ENCODE measurements at places on chromosomes 1 and 21. TPM values are rescaled to one million over a fixed set of nuclear protein-coding genes. Genes with fewer than 3 reads are reported as not detected.
A peak's percentile ranks its signal among the peaks of the same experiment; 100 is the strongest.

- no peak for DNase-seq
Measured at GRCh38 chr1:150925080-150925479, 1.1 kb upstream of the SETDB1 start.

ANKRD34A gene
- total RNA-seq: 1.6 TPM

APOBEC4 gene
- total RNA-seq: not detected

NCAM2 gene
- not detected for total RNA-seq

GRCh38 chr1:60367532-60367931 lies 294.0 kb upstream of the C1orf87 start:
- DNase-seq: no peak

GRCh38 chr1:21257431-21258135 lies 32.7 kb downstream of the ECE1 start:
- DNase-seq: no peak

DNA sequence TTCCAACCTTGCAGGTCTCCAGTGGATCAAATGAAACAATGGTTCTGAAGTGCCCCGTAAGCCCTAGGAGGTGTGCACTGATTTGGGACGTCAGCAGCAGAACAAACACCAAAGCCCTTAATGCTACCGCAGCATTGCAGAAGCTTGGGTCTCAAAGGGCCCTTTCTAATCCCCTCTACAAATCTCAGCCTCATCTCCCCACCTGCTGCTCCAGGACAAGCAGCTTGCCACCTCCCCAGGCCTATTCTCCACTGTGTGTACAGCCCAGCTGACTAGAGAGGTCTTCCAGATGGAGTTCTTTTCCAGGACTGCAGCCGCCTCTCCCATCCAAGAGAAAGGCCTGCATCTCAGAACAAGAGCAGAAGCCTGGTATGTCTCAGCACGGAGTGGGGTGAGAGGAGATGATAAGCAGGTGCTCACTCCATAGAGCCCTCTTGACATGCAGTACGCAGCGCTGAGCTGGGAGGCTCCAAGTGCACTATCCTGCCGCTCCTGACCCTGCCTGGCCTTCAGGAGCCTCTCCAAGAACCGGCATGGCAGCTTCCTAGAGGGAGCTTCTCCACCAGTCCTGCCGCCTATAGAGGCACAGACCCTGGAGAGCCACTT lies 46.3 kb downstream of the MRPL37 start:
- no peak for DNase-seq

GRCh38 chr1:78145105-78145580 lies 99.4 kb downstream of the GIPC2 start:
- peak; percentile 12 for DNase-seq

GRCh38 chr21:31698461-31698860 lies 33.5 kb downstream of the SCAF4 start:
- no peak for DNase-seq

- DNase-seq: no peak
Measured at GRCh38 chr1:168285521-168285790, 4.8 kb downstream of the TBX19 start.

DNA sequence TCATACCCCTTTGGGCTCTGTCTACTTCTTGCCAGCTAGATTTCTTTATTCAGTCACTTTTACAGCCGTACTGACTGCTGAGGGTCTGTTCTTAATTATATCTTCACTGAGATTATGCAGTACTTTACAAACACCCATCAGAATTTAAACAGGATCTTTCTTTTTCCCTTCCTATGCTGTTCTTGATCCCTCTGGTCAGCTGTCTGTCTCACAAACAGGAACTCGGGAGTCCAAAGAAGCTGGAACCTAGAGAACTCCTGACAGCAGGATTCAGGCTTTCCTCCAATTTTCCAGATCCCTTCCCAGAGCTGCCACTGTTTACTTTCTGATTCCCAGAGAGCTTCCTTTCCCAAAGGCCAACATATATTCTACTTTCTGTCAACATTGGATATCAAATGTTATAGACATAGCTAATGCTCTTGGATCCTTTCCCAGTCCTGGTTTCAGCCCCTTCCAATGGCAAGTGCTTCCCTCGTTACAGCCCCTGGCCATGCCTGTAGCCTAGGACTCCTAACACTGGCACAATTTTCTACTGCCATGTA lies 59.5 kb downstream of the ATP2B4 start:
- DNase-seq: no peak

TMEM269 gene
- total RNA-seq: 0.49 TPM

DNA sequence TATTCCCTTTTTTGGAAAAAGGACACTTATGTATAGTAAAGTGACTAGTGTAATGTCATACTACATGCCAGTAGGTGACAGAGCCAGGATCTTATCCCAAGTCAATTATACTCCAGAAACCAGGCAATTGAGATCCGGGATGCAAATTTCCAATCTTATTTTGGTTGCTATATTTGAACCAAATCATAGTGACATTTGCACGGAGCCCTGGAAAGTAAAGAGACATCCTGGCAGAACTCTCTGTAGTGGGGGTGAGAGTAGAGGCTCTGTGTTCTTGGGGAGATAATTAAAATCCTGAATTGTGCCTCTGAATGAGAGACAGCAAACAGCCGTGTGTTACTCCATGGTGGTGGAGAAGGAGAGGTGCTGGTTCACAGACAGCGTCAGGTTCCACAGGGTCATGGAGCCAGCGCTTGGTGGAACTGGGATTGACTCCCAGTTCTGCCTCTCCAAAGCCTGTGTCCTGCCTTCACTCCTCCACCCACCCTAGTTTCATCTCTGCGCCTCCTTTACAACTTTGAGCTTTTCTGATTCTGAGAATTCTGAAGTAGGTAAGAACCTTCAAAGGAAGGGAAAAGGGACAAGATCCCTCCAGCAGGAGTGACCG lies 432.3 kb downstream of the PTPRU start:
- DNase-seq: no peak

DNA sequence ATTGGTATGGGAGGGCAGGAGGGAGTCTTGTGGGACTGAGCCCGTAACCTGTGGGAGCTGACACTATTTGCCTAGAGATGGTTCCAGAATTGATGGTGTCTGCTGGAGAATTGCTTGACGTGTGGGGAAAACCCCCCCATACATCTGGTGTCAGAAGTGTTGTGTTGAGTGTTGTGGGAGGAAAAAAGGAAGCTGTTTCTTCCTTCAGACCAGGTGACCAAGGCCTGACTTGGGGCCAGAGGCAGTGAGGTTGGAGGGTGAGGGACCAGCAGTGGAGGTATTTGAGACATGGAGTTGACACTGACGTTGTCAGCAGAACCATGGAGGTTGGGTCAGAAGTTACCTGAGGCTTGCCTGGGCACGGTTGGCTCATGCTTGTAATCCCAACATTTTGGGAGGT lies 8.3 kb downstream of the SHISAL2A start:
- no peak for DNase-seq

DNA sequence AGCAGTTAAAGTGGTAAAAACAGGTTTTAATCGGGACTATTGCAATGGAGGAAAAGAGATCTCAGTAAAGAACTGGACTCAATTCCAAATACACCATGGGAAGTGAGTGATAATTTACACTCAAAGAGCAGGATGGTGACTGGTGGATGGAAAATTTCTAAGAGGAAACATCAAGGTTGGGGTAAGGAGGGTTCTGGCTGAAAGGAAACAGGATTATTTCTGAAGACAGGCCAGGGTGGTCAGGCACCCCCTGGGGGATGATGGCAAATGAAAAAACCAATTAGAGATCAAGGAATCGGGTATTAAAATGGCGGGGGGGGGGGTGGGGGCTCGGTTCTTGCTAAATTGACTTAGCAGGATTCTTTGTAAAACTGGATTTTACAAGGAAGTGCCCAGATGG lies 12.3 kb upstream of the HSD11B1 start:
- DNase-seq: no peak

C1orf50 gene
- total RNA-seq: 22.4 TPM

- no peak for DNase-seq
Measured at GRCh38 chr1:64861611-64862010, 104.7 kb downstream of the JAK1 start.

DNA sequence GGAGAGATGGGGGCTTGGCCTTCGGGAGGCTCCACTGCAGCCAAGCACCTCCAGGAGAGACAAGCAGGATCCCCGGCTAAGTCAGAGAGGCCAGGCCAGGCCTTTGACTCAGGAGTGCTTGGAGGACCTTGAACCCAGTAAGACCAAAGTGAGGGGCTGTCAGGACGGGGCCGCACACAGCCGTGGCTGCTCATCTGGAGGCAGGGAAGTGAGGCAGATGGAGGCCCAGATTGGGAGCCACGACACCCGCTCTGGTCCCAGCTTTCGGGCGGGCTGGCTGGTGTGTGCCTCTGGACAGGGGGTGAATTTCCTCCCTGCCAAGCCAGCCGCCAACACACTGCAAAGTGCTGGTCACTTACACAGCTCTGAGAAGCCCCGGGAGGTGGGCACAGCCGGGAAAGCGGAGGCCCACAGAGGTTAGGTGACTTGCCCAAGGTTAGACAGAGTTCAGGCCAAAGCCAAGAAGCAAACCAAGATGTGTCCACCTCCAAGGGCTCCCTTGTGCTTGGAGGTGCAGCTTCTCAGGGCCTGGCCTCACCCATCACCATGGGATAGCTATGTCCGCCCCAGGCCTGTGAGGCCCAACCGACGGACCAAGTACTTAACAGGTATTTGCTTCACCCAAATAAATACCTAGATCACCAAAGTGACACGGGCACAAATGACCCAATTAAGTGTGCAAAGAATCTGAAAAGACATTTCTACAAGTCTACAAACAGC lies 58.3 kb downstream of the CHD5 start:
- no peak for DNase-seq

DNA sequence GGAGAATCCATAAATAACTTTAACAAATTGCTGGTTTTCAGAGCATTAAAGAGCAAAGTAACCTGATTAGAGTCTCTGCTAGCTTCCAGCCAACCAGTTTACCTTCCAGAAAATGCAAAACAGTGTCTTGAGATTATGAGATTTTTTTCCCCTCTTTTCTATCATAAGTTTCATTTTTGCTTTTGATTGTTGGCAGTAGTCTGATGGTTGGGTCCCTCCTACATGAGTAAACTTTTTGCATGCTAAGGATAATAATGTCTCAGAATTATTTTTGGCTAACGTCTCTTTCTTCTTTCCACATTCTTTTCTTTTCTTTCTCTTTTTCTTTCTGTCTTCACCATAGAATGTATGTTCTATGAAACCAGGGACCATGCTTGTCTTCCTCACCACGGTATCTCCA lies 6.3 kb upstream of the ADAMTS5 start:
- DNase-seq: no peak

OR6P1 gene
- total RNA-seq: not detected

DNA sequence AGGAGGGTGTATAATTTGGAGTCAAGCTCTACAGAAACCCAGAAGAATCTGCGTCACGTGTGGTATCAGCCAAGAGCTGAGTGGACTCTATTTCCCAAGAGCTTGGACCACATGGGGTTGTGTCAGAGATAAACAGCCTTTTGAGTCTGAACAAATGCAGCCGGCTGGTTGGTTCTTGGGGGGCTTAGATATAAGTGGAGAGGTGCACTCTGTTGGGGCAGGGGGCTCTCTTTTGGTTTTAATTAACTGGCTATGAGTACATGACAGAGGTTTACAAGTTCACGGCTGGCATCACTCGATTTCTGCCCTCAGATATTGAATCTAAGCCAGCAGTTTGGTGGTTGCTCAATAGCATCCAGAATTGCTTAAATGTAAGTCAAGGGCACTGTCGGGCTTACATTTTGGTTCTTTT lies 501 bp upstream of the MRAP start:
- DNase-seq: no peak

AK5 gene
- 41.5 TPM for total RNA-seq

DNA sequence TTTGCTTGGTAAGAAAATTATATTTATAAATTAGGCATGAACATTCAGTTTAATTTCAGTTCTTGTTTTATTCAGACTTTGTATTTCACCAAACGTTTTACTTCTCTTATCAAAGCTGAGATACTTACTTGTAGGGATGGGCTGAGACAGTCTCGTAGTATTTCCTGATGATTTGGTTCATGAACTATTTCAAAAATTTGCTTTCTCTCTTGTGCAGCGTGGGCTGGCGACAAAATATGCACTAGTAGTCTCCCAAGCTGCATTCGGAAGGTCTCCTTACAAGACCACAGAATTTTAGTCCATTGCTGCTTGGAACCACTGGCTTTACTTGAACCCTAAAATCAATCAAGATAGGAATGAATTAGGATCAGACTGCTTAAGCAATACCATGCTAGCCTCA lies 91.7 kb upstream of the GNG4 start:
- DNase-seq: no peak

IVL gene
- total RNA-seq: not detected

DNA sequence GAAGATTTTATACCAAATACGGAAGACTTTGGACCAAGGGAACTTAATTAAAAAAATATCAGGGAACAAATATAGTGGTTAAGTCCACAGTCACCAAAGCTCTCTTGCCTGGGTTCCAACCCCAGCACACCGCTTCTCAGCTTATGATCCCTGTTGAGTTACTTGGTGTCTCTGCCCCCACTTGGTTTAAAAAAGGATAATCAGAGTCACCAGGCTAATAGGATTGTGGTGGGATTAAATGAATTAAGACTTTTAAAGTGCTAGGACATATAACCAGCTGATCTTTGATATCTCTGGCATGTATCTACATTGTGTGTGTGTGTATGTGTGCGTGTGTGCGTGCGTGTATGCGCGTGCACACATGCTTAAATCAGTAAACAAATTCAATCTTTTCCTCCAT lies 474.7 kb upstream of the DAB1 start:
- DNase-seq: no peak

- DNase-seq: peak; percentile 25
Measured at GRCh38 chr1:9293533-9294404, 1.1 kb downstream of the SPSB1 start.

C8B gene
- total RNA-seq: not detected
